ENCODE measurements at places on chromosomes 7 and 10.
A peak's percentile ranks its signal among the peaks of the same experiment; 100 is the strongest.

- no peaks in the 10 kb centered on the region for H3K36me3 ChIP-seq
- no peak overlapping the region for H3K27ac ChIP-seq
- ATAC-seq = peak; percentile 72
- H3K4me3 ChIP-seq = no peak overlapping the region
- peaks cover 6% of the 10 kb centered on the region for H3K4me1 ChIP-seq
- no peaks in the 10 kb centered on the region for H3K27me3 ChIP-seq
Measured at GRCh38 chr7:121519548-121520521, 123.7 kb upstream of the FAM3C start.

DNA sequence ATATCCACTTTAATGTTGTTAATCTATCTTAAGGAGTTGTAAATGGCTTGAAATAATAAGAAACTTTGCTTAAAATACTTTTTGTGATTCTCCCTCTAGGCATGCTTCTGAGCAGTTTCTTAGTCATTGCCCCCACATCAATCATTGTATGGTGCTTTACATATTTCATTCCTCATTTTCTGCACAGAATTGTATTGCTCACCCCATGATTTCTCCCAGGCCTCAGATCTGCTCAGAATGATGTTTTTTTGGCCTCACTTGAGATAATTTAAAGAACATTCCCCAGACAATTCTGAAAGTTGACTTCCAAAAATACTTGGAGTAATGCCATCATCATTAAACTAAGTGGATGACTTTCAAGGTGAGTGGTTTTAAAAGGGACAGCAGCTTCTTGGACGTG is 82.1 kb upstream of the PRPS1L1 start:
- H3K4me3 ChIP-seq = no peak overlapping the region
- no peaks in the 10 kb centered on the region for H3K4me1 ChIP-seq
- ATAC-seq = no peak
- peaks cover 26% of the 10 kb centered on the region for H3K27me3 ChIP-seq

GRCh38 chr7:47721670-47722069 is 139.8 kb upstream of the TNS3 start:
- peak overlapping the region; percentile 59 for H3K27ac ChIP-seq
- no peaks in the 10 kb centered on the region for H3K36me3 ChIP-seq
- H3K4me1 ChIP-seq = peaks cover 81% of the 10 kb centered on the region
- H3K27me3 ChIP-seq = no peaks in the 10 kb centered on the region
- H3K4me3 ChIP-seq = no peak overlapping the region

GRCh38 chr10:47400786-47401185 is 16.7 kb upstream of the ZNF488 start:
- peaks cover 55% of the 10 kb centered on the region for H3K27me3 ChIP-seq
- H3K36me3 ChIP-seq = no peaks in the 10 kb centered on the region
- no peaks in the 10 kb centered on the region for H3K4me1 ChIP-seq
- no peak for ATAC-seq

DNA sequence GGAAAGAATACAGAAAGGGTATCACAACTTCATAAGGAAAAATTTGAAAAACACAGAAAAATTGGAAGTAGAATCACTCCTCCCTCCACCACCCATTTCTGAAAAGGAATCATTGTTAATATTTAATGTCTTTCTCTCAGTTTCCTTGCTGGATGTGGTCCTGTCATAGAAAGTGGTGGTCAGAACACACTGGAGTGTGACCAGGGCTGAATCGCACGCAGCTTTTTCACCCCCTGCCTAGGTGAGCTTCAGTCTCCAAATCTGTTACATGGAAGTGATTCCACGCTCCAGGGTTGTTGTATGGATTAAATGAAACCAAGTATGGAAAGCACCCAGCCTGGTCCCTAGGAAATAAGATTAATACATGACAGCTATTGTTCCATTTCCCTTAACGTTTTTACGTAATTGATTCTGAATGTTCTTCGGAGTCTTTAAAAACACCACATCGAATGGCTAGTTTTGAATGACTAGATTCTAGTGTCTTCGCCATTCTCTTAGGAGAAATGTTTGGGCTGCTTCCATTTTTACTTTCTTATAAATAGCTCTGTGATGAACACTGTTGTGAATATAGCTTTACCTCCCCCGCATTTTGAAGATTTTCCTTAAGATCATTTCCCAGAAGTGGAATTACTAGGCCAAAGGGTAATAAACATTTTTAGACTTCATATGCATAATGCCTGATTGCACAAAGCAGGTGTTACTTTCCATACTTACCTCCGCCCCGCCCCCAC is 10.9 kb upstream of the DUSP5 start:
- H3K36me3 ChIP-seq = no peaks in the 10 kb centered on the region
- ATAC-seq = no peak
- no peak overlapping the region for H3K27ac ChIP-seq

DNA sequence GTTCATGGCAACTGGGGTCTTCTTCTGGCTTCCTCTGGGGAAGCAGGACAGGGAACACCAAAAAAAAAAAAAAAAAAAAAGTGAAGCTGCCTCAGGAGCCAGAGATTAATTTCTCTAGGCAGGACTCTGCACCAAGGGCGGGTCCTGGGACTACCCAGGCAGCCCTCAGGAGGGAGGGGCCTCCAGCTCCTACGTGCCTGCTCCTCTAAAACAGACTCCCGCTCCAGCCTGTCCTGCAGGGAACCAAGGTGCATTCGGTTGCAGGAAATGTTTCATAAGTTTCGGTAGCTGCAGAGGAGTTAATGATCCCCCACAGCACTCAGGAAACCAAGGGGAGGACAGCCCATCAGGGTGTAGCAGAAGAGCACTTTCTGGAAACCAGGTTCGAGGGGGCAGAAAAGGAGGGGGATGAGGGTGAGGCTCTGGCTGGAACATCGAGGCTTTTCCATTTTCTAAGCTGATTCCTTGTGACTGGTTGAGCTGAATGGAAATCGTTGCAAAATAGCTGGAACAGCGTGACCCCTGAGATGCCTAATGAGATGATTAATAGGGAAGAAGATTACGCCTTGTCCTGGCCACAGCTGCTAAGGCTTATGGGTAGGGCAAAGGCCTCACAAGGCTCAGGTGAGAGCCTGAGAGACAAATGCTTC is 84.2 kb downstream of the STRA8 start:
- H3K27ac ChIP-seq = no peak overlapping the region
- no peaks in the 10 kb centered on the region for H3K36me3 ChIP-seq
- no peaks in the 10 kb centered on the region for H3K27me3 ChIP-seq
- H3K4me1 ChIP-seq = no peaks in the 10 kb centered on the region
- ATAC-seq = no peak

- H3K27me3 ChIP-seq = no peaks in the 10 kb centered on the region
- peak overlapping the region; percentile 60 for H3K27ac ChIP-seq
- peaks cover 40% of the 10 kb centered on the region for H3K36me3 ChIP-seq
- peaks cover 52% of the 10 kb centered on the region for H3K4me1 ChIP-seq
- ATAC-seq = no peak
- H3K4me3 ChIP-seq = no peak overlapping the region
Measured at GRCh38 chr10:132326925-132327324, 5.1 kb upstream of the LRRC27 start.

GRCh38 chr10:75959912-75960311 is 528.5 kb downstream of the LRMDA start:
- H3K27me3 ChIP-seq = no peaks in the 10 kb centered on the region
- no peak for ATAC-seq
- no peaks in the 10 kb centered on the region for H3K4me1 ChIP-seq
- no peaks in the 10 kb centered on the region for H3K36me3 ChIP-seq
- H3K4me3 ChIP-seq = no peak overlapping the region

DNA sequence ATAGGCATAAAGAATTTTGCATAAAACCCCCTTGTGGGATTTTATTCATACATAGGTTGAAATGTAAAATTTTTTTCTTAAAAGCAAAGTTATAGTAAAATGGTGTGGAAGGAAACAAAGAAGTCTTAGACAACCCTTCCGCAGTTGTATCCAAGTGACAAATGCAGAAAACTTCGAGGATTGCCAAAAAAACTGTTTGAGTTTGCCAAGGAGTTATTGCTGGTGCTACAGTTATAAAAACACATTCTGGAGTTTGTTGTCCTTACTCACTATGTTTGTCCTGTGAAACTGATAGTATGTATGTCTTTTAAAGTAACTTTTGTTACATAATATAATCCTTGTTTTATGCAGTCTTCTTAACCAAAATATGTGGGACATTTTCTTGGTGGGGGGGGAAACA is 120.3 kb downstream of the FOXP2 start:
- ATAC-seq = no peak
- no peaks in the 10 kb centered on the region for H3K36me3 ChIP-seq
- no peaks in the 10 kb centered on the region for H3K4me1 ChIP-seq
- no peak overlapping the region for H3K4me3 ChIP-seq
- no peak overlapping the region for H3K27ac ChIP-seq

- H3K4me3 ChIP-seq = no peak overlapping the region
- ATAC-seq = no peak
- H3K4me1 ChIP-seq = no peaks in the 10 kb centered on the region
- H3K27ac ChIP-seq = no peak overlapping the region
Measured at GRCh38 chr7:20470726-20471125, 140.0 kb downstream of the ITGB8 start.

GRCh38 chr7:28108747-28109146 is 71.8 kb downstream of the JAZF1 start:
- H3K36me3 ChIP-seq = peaks cover 19% of the 10 kb centered on the region
- peaks cover 43% of the 10 kb centered on the region for H3K4me1 ChIP-seq
- no peak overlapping the region for H3K4me3 ChIP-seq
- no peak for ATAC-seq

GRCh38 chr10:63206576-63206975 is 73.4 kb downstream of the NRBF2 start:
- ATAC-seq = no peak
- peaks cover 55% of the 10 kb centered on the region for H3K36me3 ChIP-seq
- H3K4me3 ChIP-seq = peak overlapping the region; percentile 40
- H3K27ac ChIP-seq = peak overlapping the region; percentile 62
- H3K4me1 ChIP-seq = peaks cover 65% of the 10 kb centered on the region
- no peaks in the 10 kb centered on the region for H3K27me3 ChIP-seq

- H3K27me3 ChIP-seq = peaks cover 17% of the 10 kb centered on the region
- no peak overlapping the region for H3K27ac ChIP-seq
- H3K36me3 ChIP-seq = peaks cover 20% of the 10 kb centered on the region
- no peak for ATAC-seq
Measured at GRCh38 chr10:114868870-114869519, 47.4 kb downstream of the FHIP2A start.

DNA sequence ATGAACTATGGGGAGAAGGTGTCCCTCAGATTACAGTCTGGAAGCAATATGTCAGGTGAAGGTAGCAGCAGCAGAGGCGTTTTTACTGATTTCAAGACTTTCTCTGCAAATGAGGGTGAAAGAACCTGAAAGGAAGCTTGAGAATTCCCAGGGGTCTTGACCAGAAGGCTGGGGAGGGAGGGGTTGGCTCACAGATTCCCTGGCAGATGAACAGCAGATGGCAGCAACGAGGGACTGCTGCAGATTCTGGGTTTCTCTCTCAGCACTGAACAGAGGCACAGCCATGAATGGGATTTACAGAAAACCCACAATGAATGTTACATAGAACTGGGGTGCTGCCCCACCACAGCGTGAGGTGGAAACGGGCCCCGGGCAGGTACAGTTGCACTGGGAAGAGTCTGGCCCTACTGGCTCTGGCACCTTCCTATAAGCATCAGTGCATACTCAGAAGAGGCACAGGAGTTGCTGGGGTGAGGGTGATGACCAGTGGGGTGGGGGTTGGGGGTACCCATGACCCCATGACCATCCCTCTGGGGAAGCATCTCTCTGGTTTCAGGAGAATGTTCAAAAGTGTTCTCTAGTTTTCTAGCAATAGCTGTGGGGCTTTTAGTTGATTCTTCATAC is 317.8 kb downstream of the SH2D4B start:
- H3K27me3 ChIP-seq = peaks cover 8% of the 10 kb centered on the region
- no peaks in the 10 kb centered on the region for H3K36me3 ChIP-seq
- H3K4me1 ChIP-seq = no peaks in the 10 kb centered on the region
- H3K4me3 ChIP-seq = no peak overlapping the region

GRCh38 chr10:101779544-101780186 is 3.6 kb downstream of the NPM3 start:
- H3K27me3 ChIP-seq = peaks cover 38% of the 10 kb centered on the region
- ATAC-seq = peak; percentile 73
- H3K27ac ChIP-seq = peak overlapping the region; percentile 0
- H3K4me1 ChIP-seq = peaks cover 81% of the 10 kb centered on the region
- H3K4me3 ChIP-seq = peak overlapping the region; percentile 74

DNA sequence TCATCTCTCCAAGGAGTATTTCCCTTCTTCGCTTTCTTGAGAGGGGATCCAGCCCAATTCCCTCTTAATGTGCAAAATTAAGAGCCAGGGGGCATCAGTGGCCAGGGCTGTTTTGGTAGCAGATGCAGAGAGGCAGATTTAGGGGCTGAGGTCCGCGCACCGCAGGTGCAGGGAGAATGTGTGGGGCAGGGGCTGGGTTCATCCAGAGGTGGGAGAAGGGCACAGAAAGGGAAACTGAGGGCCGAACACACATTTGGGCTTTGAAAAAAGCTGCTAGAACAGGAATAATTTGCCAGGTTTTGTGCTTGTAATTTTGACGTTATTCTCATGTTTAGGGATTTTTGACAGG is 6.5 kb upstream of the SHH start:
- H3K27ac ChIP-seq = no peak overlapping the region
- H3K4me3 ChIP-seq = no peak overlapping the region
- ATAC-seq = no peak
- peaks cover 44% of the 10 kb centered on the region for H3K27me3 ChIP-seq
- no peaks in the 10 kb centered on the region for H3K36me3 ChIP-seq

- H3K27ac ChIP-seq = no peak overlapping the region
- H3K27me3 ChIP-seq = no peaks in the 10 kb centered on the region
- peaks cover 45% of the 10 kb centered on the region for H3K4me1 ChIP-seq
Measured at GRCh38 chr7:157150882-157151281, 12.2 kb downstream of the UBE3C start.

DNA sequence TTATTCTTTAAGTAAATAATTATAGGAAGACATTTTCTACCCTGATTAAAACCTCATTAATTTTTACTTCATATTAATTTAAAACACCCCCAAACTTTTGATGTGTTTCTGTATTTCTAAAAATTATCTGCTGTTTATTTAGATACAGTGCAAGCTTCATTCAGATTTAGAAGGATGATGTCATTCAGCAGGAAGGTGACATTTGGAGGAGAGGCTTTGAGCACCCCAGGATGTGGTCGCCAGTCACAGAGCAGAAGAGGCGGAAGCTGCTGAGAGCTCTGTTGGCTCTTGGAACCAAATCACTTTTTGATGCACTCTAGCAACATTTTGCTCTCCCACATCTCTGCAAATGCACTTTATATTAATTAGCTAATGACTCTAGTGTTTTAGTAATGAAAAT is 233.9 kb upstream of the CACNA2D1 start:
- ATAC-seq = no peak
- H3K4me3 ChIP-seq = no peak overlapping the region

GRCh38 chr7:157087646-157088045 is 51.1 kb upstream of the UBE3C start:
- H3K27ac ChIP-seq = no peak overlapping the region
- H3K4me3 ChIP-seq = no peak overlapping the region
- no peaks in the 10 kb centered on the region for H3K4me1 ChIP-seq

- no peaks in the 10 kb centered on the region for H3K4me1 ChIP-seq
- H3K27ac ChIP-seq = no peak overlapping the region
- no peaks in the 10 kb centered on the region for H3K36me3 ChIP-seq
- H3K4me3 ChIP-seq = no peak overlapping the region
- no peak for ATAC-seq
Measured at GRCh38 chr10:126081841-126082466, 185.6 kb downstream of the FANK1 start.
